Fibroblast of skin of abdomen (primary cell): ENCODE measurements at places on chromosomes 7 and 10.
A peak's percentile ranks its signal among the peaks of the same experiment; 100 is the strongest.

DNA sequence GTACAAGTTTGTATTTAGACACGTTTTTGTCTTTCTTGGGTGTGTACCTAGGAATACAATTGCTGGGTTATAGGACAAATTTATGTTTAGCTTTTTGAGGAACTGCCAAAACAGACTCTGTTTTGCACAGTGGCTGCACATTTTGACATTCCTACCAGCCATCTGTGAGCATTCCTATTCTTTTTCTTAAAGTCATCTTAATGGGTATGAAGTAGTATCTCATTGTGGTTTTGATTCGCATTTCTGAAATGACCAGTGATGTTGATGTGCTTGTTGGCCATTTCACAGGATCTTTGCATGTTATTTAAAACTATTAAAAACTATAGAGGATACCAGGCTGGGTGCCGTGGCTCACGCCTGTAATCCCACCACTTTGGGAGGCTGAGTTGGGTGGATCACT lies 32.6 kb upstream of the IL15RA start:
- no peak for DNase-seq

GRCh38 chr10:46329690-46330016 lies 42.9 kb downstream of the ANTXRL start:
- DNase-seq, result no peak

- DNase-seq, result no peak
Measured at GRCh38 chr10:131901181-131901829, 497 bp downstream of the PPP2R2D start.

DNA sequence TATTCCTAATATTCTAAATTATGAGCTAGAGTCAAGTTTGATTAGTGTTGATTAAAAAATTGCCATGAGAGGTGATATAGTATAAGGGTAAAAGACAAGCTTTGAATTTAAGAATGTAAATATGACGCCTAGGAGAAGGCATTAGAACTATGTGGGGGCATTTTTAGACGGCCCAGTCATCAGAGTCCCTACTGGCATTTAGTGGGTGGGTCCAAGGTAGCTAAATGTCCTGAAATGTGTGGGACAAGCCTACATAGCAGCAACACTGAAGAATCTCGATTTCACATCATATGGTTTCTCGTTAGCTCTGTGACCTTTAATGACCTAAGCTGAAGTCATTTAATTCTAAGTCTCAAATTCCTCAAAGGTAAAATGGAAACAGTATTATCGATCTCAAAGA lies 133.5 kb downstream of the SGMS1 start:
- DNase-seq, result no peak

DNA sequence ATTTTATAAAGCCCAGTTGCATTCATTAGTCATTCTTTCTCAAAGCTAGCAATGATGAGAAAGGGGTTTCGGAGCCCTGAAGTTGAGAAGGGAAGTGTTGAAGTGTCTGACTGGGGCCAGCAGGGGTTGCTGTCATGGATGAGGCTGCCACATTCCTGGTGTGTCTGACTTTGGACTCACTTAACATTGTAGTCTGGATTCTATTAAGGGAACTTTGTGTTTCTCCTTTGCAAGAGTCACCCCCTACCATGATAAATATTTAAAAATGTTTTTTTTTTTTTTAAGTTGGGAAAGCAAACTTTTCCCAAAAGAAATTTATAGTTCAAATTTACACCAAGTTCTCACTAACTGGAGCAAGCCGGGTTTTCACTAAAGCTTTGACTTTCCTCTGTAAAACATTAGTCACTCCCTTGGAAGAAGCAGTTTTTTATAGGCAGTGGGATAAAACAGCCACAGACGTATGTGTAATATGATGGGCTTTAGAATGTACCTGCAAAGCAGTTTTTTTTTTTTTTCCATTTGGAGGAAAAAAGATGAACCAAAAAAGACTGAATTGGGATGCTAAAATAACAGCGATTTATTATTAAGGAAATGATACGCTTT lies 243.6 kb downstream of the TWIST1 start:
- DNase-seq, result peak; percentile 83

DNA sequence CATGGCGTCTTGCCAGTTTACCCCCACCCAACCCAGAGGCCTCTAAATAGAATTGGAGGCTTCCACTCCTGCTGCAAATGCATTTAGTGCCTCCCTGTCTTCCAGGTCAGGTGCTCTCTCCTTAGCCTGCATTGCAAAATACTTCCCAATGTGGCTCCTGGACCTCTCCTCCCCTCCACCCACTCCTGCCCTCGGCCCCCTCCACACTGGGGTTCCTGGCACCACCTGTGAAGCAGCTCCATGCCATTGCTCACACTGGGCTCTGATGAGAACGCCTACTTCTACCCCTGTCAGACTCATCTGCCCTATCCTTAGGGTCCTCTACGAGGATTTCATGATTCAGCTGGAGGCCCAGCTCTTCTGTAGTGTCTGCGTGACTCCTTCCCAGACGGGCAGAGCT lies 37.4 kb downstream of the C10orf120 start:
- no peak for DNase-seq

DNA sequence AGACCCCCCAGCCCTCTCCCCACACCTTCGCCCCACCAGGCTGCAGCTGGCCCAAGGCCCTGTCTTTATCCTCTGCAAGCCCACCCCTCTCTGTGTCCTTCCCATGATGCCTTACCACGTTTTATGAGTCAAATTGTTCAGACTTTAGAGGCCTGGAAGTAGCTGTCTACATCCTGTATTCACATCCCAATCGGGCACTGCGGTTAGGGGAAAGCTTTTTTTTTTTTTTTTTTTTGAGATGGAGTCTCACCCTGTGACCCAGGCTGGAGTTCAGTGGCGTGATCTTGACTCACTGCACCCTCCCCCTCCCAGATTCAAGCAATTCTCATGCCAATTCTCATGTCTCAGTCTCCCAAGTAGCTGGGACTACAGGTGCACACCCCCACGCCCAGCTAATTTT lies 121.5 kb upstream of the SH2B2 start:
- DNase-seq, result no peak

DNA sequence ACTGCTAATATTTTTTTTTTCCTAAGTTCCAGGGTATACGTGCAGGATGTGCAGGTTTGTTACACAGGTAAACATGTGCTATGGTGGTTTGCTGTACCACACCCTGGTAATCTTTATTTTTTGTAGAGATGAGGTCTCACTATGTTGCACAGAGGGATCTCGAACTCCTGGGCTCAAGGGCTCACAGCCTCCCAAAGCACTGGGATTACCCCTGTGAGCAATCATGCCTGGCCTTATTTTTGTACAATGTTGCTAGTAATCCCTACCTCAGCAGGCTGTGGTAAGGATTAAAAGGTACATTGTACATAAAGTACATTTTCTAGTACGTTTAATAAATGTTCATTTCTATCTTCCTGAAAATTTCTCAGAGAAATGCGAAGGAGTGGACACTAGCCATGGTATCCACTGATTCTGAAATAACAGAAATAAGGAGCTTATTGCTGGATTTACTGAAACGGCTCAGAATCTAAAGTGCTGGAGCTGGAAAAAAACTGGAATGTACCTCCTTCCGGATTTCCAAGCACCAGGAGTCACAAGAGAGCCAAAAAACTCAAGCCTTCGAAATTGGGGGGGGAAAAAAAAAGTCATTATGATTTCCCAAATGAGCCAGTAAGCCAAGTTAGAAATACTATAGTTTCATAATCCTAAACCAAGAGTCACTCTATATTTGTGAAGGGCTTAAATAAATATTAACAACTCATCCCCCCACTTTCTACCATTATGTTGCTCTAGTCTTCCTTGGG lies 69.6 kb downstream of the NT5C2 start:
- no peak for DNase-seq

DNA sequence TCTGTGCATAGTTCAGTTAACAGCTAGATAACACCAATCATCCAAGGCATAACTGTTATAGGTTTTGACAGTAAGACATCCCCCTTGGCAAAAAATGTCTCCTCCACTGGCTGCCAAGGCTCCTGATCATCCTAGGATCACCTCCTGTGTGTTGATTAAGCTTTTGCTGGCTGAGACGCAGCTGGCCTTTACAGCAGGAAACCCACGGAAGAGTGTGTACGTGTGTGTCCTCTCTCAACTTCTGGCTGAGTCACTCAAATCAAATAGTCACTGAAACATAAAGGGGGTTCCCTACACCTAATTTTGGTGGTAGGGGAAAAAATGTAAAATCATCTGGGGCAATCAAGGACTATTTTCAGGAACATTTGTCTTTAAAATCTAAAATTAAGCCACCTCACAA lies 208.8 kb downstream of the CTNNA3 start:
- no peak for DNase-seq

- no peak for DNase-seq
Measured at GRCh38 chr10:129579228-129579627, 112.2 kb downstream of the MGMT start.

GRCh38 chr10:60282771-60283353 lies 106.8 kb downstream of the ANK3 start:
- peak; percentile 76 for DNase-seq

DNA sequence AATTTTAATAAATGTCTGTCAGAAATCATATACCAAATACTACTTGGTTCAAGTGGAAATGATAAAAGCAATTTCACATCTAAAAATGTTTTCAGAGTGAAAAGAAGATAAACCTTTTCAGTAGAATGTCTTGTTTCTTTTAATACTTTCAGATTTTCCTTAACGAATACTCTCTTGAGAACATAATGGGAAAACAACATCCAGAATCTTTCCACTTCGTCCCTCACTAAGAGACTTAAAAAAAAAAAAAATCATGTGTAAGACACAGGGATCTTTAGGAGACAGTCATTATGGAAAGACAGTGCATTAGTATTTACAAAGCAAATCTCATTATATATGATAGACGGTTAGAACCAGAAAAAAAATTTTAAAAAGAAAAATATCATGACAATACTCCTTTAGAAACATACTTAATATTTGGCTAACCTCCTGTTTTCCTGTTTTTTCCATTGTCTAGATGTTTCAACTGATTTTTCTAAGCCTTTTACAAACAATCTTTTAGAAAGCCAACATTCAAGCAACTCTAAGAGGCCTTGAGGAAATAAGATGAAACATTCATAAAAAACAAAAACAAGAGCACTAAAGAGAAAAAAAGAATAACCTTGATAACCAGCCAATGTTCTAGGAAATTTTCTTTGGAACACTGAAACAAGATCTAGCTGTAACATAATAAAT lies 339.9 kb upstream of the LRRN3 start:
- no peak for DNase-seq

GRCh38 chr10:32952541-32953276 lies 5.3 kb downstream of the ITGB1 start:
- DNase-seq, result no peak

- no peak for DNase-seq
Measured at GRCh38 chr10:131537281-131537680, 225.8 kb upstream of the TCERG1L start.

- peak; percentile 5 for DNase-seq
Measured at GRCh38 chr7:42831006-42831717, 80.7 kb downstream of the C7orf25 start.

DNA sequence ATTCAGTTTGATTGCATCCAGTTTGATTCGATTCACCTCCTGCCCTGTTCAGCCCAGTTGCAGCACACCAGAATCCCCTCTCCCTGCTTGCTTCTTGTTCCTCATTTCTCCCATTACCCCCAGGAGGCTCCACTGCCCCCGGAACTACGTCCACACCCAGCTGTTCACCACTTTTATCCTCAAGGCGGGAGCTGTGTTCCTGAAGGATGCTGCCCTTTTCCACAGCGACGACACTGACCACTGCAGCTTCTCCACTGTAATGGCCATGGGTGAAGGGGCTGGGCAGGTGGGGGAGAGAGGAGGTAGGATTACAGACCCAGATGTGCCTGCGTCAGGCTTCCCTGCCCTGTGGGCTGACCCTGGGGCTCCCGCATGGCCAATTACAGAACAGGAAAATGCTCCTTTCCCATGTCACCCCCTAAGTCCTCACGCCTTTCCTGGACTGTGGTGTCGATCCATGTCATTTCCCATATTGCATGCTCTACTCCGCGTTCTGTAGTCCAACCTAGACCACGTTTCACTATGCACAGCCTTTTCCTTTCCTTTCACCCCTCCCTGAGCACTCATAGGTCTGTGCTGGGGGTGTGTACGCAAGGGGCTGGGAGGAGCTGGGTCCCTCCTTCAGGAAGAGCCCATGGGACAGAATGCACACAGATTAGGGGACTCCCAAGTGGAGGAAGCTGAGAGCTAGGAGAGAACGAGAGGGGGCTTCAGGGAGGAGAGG lies 8.2 kb downstream of the GHRHR start:
- no peak for DNase-seq

DNA sequence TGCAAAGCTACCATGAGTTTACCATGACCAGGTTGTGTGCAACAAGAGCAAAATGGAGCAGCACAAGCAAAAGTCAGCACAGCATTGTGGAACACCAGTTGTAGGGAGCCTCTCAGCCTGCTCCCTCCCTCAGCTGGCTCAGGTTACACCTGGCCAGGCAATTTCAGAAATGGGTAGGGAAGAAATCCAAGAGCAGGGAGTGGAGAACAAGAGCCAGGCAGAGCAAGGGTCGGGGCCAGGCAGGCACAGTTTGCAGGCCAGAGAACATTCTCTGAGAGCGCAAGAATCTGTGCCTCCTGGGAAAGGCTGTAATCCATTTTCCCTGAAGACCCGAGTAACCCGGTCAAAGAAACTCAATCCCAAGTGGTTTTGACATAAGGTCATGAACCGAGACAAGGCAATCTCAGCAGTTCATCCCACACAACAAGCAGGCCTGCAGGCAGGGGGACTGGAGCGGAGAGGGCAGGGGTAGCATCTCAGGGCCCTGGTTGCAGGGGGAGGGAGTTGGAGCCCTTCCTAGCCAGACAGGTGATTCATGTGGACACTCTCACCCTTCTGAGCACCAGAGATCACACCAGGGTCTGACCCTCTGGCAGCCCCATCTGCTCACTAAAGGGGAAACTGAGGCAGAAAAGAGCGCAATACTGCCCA lies 258.4 kb downstream of the PLXNA4 start:
- no peak for DNase-seq

- DNase-seq, result no peak
Measured at GRCh38 chr10:71527135-71527534, 130.4 kb downstream of the CDH23 start.

GRCh38 chr7:94701555-94701973 lies 45.6 kb upstream of the SGCE start:
- DNase-seq, result peak; percentile 52

DNA sequence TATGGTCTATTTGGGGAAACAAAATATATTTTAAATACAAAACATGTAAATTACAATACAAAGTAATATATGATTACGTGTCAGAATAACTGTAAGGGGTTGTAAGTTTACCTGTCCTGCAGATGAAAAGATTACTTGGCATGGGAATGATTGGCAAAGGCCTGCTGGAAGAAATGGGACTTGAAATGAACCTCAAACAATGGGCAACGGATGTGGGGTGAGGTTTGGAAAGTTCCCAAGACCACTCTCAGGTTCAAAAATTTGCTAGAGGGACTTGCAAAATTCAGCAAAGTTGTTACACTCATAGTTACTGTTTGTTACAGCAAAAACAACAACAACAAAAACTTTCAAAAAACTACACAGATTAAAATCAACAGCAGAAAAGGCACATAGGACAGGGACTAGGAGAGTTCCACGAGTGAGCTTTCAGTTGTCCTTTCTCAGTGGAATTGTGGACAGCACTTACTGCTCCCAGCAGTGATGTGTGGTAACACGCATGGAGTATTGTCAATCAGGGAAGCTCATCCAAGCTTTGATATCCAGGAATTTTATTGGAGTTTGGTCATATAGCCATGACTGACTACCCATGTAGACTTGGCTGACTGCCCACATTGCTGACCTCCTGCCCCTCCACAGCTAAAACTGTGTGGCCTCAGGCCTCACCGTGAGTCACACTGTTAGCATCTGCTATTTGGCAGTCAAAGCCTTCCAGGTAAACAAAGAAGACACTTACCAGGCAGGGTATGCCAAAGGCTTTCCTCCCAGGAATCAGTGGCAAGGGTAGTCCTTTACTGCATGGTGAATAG lies 43.8 kb downstream of the EXOC6 start:
- DNase-seq, result peak; percentile 69
